ENCODE measurements at places on chromosomes 1 and 21. TPM values are rescaled to one million over a fixed set of nuclear protein-coding genes. Genes with fewer than 3 reads are reported as not detected.

The ANXA9 gene
- total RNA-seq, result not detected

The NUP210L gene
- under 0.01 TPM for total RNA-seq

The DIRAS3 gene
- total RNA-seq, result 0.94 TPM

The SRGAP2C gene
- total RNA-seq, result 56.6 TPM

The ERICH3 gene
- 16.7 TPM for total RNA-seq

The SIKE1 gene
- 93.9 TPM for total RNA-seq

The CD1D gene
- total RNA-seq, result 1.6 TPM

The CCDC28B gene
- 31.7 TPM for total RNA-seq

The UQCRHL gene
- 2.7 TPM for total RNA-seq

The NTMT2 gene
- total RNA-seq, result not detected

The HHAT gene
- total RNA-seq, result 2.0 TPM

The HSD3B2 gene
- not detected for total RNA-seq

The BSND gene
- total RNA-seq, result not detected

The LIN28A gene
- total RNA-seq, result not detected

The DCDC2B gene
- total RNA-seq, result not detected

Data from occipital lobe (tissue), 3 donors.